ENCODE measurements at places on chromosomes 1 and 21. TPM values are rescaled to one million over a fixed set of nuclear protein-coding genes. Genes with fewer than 3 reads are reported as not detected.

GRCh38 chr1:231334079-231334666 lies 3.5 kb downstream of the EXOC8 start:
- ATAC-seq, result no peak

TTC24 gene
- not detected for total RNA-seq

GSTM5 gene
- 1.6 TPM for total RNA-seq

DNA sequence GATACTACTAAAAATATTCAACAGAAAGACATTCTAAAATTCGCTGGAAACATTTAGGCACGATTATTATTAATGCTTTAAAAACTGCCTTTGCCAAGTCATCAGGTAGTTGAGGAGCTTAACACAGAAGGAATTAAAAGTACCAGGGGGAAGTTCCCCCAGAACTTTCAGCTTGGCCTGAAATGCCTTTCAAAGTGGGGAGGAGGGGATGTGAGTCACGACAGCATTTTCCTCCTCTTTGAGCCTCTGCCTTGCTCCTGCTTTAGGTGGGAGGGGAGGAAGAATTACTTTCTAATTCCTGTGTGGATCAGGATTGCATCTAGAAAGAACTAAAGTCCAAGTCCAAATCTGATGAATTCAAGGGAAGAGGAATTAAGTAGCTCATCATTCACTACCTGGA lies 183.7 kb downstream of the CLIC6 start:
- no peak for ATAC-seq

AJAP1 gene
- 0.62 TPM for total RNA-seq

- peak; percentile 70 for ATAC-seq
These were observed 1.1 kb upstream of the TTC39A start for GRCh38 chr1:51331206-51332100.

C21orf58 gene
- 2.7 TPM for total RNA-seq

DNA sequence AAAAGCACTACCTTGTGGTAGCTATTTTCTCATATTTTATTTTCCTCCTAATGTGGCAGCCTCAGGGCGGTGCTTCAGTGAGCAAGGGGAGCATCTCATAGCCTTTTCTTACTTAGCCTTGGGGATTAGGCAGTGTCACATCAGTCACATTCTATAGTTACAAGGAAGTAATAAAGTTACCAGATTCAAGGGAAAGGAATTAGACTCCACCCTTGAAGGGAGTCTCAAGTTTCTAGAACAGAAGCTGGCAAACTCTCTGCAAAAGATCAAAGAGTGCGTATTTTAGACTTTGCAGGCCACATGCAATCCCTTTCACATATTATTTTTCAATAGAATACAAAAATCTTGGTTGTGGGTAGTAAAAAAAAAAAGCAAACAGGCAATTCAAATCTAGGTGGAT lies 350.4 kb downstream of the AMY1C start:
- ATAC-seq, result no peak

DNA sequence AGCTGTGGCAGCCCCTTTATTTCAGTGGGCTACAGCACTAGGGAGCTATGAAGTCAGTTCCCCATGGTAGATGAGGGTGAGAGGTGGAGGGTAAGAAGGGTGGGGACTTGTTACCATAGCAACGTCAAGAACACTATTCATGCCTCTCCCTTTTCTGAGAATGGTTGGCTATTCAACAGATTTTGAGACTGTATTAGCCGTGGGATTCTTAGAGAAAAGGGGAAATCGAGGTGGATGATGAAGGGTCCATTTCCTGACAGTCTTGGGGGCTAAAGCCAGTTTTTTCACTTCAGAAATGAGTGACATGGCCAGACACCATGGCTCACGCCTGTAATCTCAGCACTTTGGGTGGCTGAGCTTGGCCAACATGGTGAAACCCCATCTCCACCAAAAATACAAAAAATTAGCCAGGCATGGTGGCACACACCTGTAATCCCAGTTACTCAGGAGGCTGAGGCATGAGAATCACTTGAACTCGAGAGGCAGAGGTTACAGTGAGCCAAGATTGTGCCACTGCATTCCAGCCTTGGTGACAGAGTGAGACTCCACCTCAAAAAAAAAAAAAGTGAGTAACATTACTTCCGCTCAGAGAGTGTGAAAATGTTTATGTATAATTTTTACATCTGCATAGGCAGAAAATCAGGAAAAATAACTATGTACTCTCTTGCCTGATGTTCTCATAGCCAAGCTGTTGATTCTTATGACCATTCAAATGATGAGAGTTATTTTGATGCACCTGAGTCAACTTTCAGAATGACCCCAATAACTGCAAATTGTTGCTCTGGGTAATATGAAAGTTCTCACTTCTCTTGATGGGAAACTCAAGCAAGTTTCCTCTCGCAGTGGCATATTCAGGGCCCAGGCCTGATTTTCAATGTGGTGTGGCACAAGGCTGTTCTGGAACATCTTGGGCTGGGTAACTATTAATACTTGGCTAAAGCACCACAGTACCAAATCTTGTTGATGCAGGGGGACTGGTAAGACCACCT lies 23.2 kb upstream of the RGSL1 start:
- no peak for ATAC-seq

- ATAC-seq, result no peak
These were observed 2.3 kb upstream of the RNF19B start for GRCh38 chr1:32966900-32967299.

- ATAC-seq, result no peak
These were observed 546.2 kb upstream of the ADGRL2 start for GRCh38 chr1:81254560-81254959.
